ENCODE measurements at places on chromosomes 6 and 20.

GRCh38 chr6:10460096-10460495 lies 45.2 kb upstream of the TFAP2A start:
- DNase-seq, result no peak

DNA sequence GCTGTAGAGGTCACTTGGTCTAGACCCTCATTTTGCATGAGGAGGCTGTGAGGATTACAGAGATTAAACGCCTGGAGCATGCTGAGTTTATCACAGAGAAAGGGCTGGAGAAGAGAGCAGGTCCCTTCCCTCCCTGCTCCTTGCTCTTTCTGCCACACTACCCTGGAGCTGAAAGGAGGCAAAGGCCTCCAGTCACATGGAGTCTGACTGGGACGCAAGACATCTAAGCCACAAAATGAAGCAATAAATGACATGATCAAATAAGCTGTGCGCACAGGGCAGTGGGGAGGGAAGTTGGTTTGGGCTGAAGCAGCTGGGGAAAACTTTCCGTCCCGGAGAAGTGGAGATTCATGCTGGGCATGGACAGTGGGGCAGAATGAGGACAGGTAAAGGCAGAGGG lies 33.3 kb downstream of the ATXN1 start:
- DNase-seq, result no peak

GRCh38 chr20:33054791-33055190 lies 1.1 kb downstream of the BPIFB3 start:
- DNase-seq, result no peak

GRCh38 chr6:160882791-160883279 lies 108.7 kb upstream of the MAP3K4 start:
- no peak for DNase-seq

- DNase-seq, result no peak
Measured at GRCh38 chr6:42199106-42199981, 4.6 kb upstream of the GUCA1B start.

GRCh38 chr6:105824732-105825131 lies 261.4 kb upstream of the PRDM1 start:
- DNase-seq, result no peak

DNA sequence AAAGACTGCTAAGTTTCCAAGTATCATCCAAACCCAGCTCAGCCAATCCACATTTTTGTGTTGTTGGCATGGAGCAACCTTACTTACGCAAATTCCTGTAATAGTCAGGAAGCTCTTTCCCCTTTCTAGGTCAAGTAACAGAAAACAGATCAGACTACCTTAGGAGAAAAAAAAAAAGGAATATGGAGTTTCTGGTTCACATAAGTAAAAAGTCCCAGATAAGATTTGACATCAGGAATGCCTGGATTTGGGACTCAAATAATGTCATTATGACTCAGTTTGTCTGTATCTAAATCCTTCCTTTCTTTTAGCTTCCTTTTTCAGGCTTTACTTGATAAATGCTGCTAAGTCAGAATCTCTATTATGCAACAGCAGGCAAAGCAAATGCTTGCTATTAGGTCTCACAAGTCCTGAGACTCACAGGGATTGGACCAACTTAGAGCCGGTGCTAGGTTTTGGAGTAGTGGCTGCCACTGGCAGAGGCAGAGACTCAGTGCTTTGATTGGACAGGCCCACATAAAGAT lies 44.5 kb downstream of the NCOA7 start:
- no peak for DNase-seq

DNA sequence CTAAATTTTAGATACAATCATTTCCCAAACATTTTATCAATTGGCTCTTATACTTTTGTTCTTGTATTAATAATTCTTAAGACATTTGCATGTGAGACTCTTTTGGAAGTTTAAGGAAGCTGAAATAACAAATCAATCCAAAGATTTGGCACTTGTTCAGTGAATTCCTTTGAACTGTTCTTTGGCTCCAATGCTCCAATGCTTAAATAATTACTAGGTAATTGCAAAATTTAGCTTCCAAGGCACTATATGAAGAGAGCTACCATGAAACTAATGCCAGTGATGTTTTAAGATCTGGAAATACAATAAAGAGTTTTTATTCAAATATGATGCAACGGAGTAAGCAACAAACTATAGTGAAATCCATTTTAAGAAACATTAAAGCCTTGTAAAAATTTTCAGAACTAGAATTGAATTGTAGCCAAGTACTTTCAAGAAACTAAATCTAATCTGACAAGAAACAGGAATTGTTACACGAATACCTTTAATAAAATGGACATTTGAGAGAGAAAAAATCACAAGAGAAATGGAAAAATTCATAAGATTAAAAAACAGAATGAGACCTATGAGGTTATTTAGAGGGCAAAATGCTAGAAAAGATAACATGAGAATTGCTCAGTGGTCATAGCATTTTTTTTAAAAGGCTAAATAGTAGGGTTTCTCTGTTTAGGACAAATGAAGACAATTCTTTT lies 43.6 kb upstream of the SMLR1 start:
- no peak for DNase-seq

GRCh38 chr20:42442716-42443115 lies 747.0 kb downstream of the PTPRT start:
- DNase-seq, result no peak

GRCh38 chr6:93586306-93586705 lies 166.9 kb upstream of the EPHA7 start:
- DNase-seq, result no peak

DNA sequence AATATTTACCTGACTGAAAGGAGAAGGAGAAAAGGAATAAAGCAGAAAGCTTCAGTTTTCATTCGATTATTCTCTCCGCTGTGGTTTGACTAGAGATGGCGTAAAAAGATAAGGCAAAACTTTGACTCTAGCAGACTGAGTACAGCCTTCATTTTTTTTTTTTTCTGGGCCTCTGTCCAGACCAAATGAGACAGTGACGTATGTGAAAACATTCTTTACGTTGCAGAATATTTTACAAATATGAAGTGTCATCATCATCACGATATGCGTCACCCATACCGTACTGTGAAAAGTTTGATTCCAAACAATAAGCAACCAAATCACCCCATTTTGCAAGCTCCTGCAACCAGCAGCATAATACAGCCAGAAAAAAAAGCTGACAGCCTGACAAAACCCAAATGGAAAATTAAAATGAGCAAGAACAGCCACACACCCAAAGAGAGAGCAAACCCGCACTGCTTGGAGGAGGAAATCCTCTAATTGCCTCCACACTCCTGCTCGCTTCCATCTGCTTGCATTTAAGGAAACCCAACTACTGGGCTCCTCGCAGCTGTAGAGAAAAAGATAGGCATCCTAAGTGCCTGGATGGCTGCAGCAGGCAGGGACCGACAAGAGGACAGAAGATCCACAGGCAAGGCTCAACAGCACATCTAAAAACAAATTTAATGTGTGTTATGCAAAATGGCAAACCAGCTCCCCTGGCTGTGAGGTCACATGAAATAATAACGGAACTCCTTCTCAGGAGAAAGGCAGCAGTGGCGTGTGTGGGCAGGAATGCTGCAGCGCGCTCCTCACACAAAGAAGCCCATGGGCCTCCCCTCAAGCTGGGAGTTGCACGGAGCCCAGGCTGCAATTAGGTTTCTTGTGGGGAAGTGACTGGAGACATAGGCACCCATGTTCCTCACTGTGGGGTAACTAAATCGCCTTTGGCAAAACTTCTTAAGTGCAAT lies 113.1 kb downstream of the FYN start:
- no peak for DNase-seq
